ENCODE measurements at places on chromosomes 6 and 20.

DNA sequence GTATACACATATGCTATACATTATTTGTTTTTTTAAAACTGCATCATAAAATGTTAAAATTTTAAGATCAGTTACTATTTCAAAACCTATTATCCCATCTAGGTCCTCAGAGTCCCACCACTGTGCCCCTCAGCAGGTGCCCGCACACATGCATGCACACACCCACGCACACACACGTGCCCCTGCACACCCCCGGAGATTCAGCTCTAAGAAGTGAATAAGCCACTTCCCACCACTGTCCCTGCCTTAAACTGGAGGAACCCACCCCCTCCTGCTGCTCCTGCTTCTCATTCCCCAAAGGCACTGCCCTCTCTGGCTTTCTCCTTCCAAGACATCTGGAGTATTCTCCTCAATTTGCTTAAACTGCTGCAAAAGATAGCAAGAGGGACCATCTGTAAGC lies 5.4 kb upstream of the FAM210B start:
- DNase-seq: no peak

DNA sequence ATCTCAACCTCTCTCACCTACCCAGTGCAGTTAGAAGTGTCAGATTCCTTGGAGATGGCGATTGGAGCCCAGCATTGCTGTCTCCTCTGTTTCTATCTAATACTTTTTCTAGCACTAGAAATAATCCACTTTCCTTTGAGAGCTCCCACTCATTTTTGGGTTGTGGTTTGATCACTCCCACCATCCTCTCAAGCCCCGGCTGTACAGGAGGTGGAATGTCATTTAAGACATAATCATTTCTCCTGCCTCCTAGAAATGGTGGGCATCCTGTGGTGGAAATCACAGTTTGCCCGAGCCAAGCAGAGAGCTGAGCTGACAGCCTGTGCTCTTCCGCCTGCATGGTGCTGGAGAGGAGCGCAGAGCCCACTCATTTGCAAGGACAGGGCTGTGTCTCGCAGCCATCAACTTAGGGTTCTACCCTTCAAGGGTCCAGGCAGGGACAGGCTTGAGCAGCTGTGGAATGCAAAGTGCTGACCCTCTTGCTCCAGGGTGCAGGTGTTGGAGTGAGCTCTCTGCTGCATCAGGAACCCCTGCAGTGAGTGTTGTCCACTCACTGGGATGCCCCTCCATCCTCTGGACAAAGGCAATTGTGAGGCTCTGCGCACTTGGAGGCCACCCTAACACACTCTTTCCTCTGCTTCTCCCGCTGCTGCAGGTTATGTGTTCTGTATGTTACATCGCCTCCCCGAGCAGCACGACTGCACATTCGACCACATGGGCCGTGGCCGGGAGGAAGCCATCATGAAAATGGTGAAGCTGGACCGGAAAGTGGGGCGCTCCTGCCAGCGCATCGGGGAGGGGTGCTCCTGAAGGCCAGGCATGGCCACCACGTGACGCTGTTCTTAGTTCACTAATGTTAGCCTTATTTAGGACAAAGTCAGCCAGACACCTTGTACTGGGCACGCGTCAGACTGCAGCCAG lies 332.3 kb downstream of the ZFAND3 start:
- no peak for DNase-seq

DNA sequence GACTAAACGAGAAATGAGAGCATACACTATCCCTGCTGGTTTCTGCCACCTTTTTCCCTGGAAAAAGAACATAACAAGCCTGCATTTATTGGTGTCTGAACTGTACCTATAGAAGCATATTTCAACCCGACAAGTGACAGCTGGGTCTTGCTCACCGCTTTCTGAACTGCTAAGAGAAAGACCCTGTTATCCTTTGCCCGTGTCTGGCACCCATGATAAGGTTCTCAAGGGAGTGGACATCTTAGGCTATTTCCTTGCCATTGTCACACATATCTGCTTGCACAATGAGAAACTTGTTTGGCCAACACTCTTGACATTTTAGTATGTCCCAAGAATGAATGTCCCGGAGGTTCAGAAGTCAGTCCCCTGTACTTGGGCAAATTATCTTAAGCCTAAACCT lies 19.3 kb downstream of the RIPOR2 start:
- DNase-seq: no peak

DNA sequence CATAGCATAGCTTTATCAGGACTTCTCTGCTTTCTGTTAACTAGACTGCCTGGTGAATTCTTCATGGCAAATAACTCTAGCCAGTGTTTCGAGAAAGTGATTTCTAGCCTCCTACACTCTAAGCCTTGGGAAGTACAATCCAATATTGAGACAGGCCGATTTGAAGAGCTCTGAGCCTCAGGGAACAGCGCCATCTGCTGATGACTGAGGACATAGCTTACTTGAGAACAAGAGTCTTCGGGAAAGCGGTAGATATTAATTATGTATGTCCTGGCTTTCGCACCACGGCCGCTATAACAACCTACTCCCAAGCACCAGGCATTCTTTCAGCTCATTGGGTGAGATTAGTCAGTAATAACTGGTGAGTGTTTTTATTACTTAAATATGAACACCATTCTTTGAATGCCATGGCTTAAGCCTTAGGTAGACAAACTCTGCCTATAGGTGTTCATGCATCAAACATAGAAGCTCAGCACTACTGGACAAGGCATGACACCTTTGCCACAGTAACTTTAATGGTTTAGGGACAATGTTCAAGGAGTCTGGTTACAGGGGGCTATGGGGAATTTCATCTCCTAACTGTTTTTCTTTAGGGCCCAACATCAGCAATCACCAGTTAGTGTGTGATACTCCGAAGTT lies 518.6 kb downstream of the BMP2 start:
- peak; percentile 49 for DNase-seq
